ENCODE measurements at places on chromosomes 12 and 14.

- no peak for DNase-seq
These were observed 239.5 kb downstream of the GXYLT1 start for GRCh38 chr12:41905073-41905758.

- no peak for DNase-seq
These were observed 51.3 kb downstream of the AMN start for GRCh38 chr14:102973706-102974285.

- peak; percentile 68 for DNase-seq
These were observed 129.6 kb downstream of the PAPOLA start for GRCh38 chr14:96631621-96632362.

DNA sequence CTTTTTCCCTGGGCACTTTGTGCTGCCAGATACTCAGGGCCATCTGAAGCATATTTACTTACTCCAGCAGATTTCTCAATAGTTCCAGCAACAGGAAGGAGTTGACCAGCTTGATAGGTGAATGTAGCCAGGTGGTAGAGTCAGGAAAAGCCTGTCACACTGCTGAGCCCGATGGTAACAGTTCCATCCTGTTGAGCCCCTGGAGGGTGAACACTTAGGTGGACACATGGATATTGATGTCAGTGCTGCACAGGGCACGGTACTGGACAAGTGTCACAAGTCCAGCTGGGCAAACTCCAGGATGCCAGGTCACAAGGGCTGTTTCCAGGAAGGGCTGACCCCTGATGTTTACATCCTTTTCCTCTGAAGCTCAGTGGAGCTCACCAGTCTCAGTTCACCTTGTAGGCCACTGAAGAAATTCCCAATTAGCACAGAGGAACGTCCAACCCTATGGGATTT is 2.3 kb upstream of the SMOC1 start:
- DNase-seq: no peak

DNA sequence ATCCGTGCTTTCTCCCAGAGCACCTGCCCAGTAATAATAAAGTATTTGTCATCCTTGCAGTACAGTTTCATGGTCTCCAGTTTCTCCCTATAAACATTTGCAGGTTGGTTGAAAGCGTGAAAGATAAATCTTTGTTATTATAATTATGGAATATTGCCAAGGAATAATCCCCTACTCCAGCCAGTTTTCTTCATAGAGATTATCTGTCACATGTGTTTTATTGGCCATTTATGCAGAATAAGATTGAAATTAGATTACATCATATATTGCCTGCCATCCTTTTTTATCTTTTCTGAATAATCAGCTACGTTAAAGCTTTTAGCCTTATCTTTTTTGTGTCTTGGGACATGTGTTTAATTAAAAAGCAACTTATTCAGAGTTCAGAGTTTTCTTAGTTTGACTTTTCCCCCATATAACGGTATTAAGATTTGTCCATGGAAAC is 168.0 kb downstream of the KICS2 start:
- DNase-seq: no peak

GRCh38 chr12:124385219-124385969 is 90.5 kb downstream of the RFLNA start:
- no peak for DNase-seq

GRCh38 chr12:14554281-14555007 is 13.2 kb downstream of the PLBD1 start:
- DNase-seq: peak; percentile 93

- DNase-seq: peak; percentile 87
These were observed 15.9 kb downstream of the RAB35 start for GRCh38 chr12:120100630-120101029.

GRCh38 chr12:132239796-132240668 is 89.4 kb downstream of the GALNT9 start:
- DNase-seq: no peak

DNA sequence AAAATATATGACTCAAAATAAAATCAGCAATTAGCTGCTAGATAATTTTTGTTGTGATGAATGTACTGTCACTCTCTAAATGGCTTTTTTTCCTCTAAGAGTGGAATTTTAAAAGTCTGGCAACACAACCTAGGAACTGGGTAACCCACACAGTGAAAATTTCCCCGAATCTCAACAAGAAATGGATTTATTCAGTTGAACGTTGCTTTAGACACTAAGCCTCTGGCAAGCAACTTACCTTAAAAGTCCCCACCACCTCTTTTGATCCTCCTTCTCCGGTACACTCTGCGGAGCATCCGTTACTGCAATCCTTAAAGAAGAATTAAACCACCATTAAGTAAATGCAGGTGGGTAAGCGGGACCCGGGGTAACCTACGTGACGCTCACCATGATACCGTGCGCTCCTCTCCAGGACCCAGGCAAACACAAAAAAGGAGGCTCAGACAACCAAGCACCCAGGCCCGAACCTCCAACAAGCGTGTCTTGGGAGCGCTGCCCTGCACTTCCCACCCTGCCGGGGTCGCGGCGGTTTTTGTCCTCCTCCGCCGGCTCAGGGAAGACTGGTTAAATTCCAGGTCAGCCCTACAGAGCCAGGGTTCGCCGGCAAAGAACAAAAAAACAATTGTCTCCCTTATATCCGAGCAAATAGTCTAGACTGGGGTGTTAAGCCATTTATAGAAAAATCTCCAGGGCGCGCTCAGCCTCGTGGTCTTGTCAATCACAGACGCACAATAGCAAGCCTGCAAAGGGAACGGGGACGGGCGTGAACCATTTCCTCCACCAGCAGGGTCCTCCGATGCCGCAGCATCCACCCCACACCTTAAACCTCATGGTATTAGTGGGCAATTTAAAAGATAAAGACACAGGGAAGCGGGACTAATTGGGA is 47.1 kb downstream of the BCAT1 start:
- DNase-seq: no peak
